ENCODE measurements at places on chromosomes 7 and 10.

GRCh38 chr10:47261121-47261520 is 38.9 kb upstream of the GDF10 start:
- DNase-seq: peak; percentile 9

- no peak for DNase-seq
Measured at GRCh38 chr7:49848211-49848841, 74.9 kb downstream of the VWC2 start.

DNA sequence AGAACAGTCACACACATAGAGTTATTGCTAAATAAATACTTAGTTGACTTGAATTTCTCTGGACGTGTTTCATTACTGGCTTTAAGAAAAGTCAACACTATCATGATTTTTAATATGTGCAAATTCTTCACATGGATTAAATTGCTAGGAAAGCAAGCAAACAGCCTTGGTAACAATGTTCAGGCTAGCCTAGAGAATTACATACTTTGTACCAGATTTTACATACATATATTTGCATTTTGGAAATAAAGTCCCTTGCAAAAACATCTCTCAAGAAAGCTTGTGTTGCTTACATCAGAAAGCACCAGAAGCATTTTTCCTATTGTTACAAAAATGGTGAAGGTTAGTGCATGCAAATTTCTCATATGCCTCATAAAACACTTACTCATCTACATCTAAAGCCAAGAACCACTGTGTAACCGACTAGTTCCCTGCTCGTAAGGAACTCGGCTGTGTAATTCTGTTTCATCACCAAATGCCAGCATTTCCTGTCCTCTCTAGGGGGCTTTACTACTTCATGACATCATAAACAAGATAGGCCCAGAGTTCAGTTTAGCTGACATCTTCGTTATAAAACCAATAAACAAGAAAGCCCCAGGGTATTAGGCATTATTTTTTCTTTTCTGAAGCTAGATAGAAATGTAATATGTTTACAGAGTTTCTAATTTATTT is 87.8 kb downstream of the CFAP58 start:
- no peak for DNase-seq

- DNase-seq: no peak
Measured at GRCh38 chr10:82409671-82410070, 534.7 kb downstream of the NRG3 start.

DNA sequence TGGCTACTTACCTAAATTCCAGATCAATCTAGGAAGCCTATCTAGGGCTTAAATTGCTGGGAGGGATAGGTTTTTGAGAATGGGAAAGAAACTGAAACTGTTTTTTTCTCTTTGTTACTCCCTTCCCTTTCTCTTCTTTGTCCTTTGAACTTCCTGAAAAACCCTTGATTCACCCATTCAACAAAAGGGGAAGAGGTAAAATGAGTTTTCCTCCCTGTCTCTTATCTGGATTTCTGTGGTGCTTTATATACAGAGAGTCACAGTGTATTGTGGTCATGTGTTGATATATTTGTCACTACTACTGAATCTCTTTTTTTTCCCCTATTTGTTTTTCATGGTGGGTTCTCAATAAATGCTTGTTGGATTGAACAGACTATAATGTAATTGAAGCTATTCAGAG is 19.8 kb upstream of the NUP205 start:
- DNase-seq: no peak
